ENCODE measurements at places on chromosomes 12 and 14.

GRCh38 chr14:94123296-94123695, 6.1 kb downstream of the IFI27L2 start:
- DNase-seq = no peak

DNA sequence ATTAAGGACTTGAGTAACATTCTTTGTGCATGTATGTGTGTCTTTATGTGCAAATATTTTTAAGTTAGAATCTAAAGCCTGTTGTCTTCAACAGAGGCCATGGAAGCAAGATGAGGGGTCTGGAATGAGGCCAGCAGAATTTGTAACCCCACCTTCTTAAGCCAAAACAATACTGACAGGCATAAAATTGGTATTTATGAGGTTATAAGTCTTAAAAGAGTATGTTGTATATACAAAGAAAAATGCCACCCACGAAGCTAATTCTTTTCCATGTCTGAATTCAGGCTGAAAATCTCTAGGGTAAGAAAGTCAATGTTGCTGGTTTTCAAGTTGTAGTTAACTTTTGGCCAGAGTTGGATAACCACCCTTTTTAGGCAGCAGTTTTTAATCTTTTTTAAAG, 86.2 kb upstream of the TMTC1 start:
- no peak for DNase-seq

DNA sequence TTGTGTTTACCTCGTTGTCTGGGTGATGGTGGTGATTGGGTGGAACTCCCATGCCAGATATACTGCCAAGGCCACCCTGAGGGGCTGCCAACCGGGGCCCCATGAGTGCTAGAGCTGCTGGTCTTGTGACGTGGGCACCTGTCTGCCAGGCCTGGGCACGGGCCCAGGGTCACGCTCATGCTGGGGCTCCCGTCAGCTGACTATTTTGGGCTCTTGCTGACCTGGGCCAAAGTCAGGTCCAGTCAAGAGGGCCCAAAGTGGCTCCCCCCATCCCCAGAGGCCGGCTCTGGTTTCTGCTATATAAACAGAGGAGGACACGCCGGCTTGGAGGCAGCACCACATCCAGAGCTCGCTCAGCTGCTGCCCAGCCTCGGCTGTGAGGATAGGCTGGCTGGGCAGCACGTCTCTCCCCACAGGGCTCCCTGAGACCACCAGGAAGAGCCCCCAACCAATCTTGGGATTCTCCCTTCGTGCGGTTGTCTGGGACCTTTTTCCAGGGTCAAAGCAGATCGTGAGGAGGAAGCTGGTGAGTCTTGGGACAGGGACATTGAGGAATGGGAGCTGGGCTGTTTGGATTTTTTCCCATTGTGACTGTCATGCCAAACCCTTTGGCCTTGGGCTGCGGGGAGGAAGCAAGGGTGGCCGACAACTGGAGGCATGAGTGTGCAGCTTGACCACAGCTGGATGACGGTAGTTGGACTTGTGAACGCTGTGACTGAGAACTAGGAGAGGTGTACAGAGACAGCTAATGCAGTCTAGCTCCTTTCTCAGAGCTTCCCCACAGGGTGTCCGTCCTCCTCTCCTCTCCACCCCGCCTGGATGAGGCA, 7.6 kb upstream of the NR4A1 start:
- no peak for DNase-seq

- DNase-seq = no peak
These were observed 20.8 kb downstream of the VRK1 start for GRCh38 chr14:96817750-96818666.

- DNase-seq = no peak
These were observed 12.3 kb downstream of the EP400 start for GRCh38 chr12:131962069-131962468.

- DNase-seq = no peak
These were observed 6.4 kb upstream of the BRF1 start for GRCh38 chr14:105307052-105307727.

- no peak for DNase-seq
These were observed 682 bp upstream of the TRIP11 start for GRCh38 chr14:92040431-92041051.

DNA sequence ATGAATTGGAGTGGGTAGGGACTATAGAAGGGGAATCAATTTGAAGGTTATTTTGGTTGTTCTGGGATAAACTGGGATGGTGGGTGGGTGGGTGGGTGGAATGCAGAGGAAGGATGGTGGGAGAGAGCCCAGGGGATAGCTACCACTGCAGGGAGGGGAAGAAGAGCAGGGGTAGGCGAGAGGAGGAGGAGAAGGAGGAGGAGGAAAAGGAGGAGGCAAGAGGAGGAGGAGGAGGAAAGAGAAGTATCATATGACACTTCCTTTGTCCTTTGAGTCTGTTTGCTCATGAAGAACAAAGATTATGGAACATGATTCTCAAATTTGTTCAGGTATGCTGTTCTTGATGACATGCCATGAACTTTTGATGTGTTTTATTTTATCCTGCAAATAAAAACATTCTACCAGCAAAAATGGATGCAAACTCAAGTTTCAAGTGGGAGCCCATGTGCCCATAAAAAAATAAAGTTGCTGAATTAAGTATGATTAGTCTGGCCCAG, 4.1 kb upstream of the BEST3 start:
- no peak for DNase-seq

DNA sequence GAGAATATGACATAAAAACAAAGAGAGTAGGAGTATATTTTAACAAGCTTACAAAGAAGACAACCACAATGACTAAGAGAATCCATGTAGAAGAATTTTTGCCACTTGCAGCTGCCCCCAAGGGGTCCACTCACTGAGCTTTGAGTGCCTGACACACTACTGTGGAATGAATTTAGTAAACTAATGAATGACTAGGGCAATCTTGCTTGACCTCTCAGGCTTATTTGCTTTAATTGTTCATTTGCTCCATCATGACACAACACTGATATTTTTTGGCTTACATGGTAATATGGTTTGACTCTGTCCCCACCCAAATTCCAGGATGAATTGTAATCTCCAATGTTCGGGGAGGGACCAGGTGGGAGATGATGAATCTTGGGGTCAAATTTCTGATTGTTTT, 249.1 kb upstream of the FAR2 start:
- no peak for DNase-seq

DNA sequence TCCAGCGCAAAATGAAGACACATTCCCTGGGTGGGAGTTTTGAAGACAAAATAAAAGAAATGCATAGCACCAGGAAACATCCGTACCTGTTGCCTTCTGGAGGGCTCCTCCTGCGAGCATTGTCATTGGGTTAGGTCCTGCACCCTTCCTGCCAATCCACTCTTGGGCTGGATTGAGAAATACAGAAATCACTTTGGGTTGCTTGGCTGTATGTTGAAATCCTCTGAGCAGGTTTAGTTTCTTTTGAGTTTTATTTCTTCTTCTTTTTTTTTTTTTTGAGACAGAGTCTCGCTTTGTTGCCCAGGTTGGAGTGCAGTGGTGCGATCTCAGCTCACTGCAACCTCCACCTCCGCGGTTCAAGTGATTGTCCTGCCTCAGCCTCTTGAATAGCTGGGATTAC, 67.6 kb downstream of the ARF6 start:
- DNase-seq = no peak

- DNase-seq = no peak
These were observed 43.6 kb downstream of the DYNC1H1 start for GRCh38 chr14:102007916-102008418.

GRCh38 chr14:95741038-95741490, 27.1 kb upstream of the TCL1A start:
- no peak for DNase-seq

- no peak for DNase-seq
These were observed 49.4 kb upstream of the STK38L start for GRCh38 chr12:27194644-27195043.

DNA sequence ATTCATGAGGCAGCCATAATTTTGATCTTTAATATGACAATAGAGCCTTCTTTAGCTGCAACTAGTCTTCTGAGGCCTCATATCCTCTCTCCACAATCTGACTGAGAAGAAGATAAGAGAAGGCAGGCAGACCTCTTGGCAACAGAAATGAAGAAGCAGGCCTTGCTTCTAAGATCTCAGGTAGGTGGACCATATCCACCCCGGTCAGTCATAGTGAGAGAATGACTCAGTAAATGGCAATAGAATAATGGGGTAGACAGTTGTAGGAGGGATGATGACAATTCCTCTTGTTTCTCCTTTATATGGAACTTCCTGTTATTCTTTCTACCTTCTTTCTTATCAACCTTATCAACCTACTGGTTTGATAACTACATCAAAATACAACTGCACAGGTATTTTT, 246.7 kb upstream of the G2E3 start:
- no peak for DNase-seq

DNA sequence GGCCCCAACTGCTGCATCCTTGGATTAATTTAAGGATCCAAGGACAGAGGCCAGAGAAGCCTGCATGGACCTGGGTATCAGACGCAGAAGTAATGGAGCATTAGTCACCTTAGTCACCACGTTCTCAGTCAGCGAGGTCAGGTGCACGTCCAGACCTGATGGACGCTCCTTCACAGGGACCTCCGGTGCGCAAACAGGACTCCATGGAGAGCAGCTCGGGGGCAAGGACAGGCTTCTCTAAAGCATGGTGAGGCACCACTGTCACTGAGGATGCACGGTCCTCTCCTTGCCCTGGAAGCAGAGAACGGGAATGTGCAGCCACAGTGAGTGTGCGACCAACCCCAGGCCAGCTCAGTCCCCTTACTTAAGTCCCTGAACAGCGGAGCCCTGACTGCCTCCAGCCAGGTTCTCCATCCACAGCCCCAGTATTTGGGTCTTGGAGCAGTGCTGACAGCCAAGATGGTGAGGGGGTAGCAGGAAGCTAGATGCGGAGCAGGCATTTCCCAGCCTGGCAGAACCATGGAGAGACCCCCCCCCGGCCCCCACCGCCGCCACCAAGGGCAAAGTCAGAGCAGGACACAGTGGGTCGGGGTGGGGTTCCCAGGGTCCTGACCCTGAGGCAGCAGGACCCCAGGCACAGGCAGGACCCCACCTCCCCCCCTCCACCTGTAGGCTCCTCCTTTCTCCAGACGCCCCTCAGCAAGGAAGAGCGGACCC, 253.4 kb upstream of the SFSWAP start:
- DNase-seq = no peak

- no peak for DNase-seq
These were observed 401.7 kb downstream of the TRHDE start for GRCh38 chr12:72673853-72674252.

GRCh38 chr14:33568935-33569579, 381.8 kb downstream of the EGLN3 start:
- no peak for DNase-seq

- no peak for DNase-seq
These were observed 79.7 kb downstream of the FUT8 start for GRCh38 chr14:65492266-65492665.

DNA sequence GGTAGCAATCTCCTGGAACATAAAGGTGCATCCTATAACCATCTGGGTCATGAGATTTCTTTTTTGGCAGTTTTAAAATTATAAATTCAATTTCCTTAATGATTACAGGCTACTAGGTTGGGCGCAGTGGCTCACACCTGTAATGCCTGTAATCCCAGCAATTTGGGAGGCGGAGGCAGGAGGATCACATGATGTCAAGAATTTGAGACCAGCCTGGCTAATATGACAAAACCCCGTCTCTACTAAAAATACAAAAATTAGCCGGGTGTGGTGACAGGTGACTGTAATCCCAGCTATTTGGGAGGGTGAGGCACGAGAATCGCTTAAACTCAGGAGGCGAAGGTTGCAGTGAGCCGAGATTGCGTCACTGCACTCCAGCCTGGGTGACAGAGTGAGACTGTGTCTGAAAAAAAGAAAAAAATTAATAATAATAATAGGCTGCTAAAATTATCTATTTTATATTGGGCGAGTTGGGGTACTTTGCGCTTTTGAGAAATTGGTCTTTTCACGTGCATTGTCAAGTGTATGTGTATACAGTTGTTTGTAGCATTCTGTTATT, 17.2 kb upstream of the ARF6 start:
- DNase-seq = no peak

All from iPS DF 6.9 (cell line).